ENCODE measurements at places on chromosomes 1 and 21.

GRCh38 chr1:39021426-39021825 is 4.7 kb upstream of the NDUFS5 start:
- H3K27me3 ChIP-seq, result no peaks in the 10 kb centered on the region
- H3K27ac ChIP-seq, result no peak overlapping the region

DNA sequence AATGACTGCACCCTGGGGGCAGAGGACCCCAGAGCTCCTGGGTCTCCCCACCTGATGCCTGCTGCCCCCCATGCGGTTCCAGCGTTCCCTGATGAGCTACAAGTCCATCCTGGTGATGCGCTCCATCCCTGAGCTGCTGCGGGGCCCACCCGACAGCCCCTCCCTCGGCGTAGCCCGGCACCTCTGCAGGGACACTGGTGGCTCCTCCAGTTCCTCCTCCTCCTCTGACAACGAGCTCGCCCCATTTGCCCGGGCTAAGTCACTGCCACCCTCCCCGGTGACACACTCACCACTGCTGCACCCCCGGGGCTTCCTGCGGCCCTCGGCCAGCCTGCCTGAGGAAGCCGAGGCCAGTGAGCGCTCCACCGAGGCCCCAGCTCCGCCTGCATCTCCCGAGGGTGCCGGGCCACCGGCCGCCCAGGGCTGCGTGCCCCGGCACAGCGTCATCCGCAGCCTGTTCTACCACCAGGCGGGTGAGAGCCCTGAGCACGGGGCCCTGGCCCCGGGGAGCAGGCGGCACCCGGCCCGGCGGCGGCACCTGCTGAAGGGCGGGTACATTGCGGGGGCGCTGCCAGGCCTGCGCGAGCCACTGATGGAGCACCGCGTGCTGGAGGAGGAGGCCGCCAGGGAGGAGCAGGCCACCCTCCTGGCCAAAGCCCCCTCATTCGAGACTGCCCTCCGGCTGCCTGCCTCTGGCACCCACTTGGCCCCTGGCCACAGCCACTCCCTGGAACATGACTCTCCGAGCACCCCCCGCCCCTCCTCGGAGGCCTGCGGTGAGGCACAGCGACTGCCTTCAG is 35.5 kb downstream of the TRIM11 start:
- no peak overlapping the region for H3K4me3 ChIP-seq
- peaks cover 32% of the 10 kb centered on the region for H3K4me1 ChIP-seq
- H3K27ac ChIP-seq, result no peak overlapping the region
- H3K36me3 ChIP-seq, result no peaks in the 10 kb centered on the region
- no peaks in the 10 kb centered on the region for H3K27me3 ChIP-seq
- no peak for DNase-seq

DNA sequence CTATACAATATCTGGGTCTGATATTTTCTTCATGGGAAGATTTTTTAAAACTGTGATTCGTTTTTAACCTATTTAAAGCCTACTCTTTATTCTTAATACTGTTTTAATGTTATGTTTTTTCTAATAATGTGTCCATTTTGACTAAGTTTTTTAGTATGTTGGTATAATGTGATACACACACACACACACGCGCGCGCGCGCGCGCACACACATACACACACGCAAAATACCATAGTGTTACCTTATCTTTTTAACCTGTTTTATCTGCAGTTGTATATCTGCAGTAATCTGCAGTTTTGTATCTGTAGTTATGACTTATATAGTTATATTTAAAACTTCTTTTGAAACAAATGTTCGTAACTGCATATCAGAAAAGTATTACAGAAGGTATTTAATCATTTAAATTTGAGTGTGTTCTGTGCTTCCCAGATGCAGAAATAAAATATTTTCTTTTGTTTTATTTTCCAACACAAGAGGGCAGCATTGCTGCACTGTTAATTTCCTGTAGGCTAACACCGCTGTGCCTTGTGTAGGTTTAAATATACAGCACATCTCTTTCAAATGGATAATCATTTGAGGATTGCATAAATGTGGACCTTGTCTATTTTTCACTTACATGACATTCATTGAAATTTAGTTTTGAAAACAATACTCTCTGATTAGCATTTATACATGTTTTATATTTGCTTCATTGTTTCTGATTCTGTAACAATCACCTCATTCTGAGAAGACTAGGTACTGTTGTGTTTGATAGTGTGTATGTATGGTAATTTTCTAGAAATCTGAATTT is 166.1 kb downstream of the PDE4B start:
- H3K36me3 ChIP-seq, result no peaks in the 10 kb centered on the region
- H3K27me3 ChIP-seq, result no peaks in the 10 kb centered on the region
- H3K4me3 ChIP-seq, result no peak overlapping the region
- H3K27ac ChIP-seq, result no peak overlapping the region
- DNase-seq, result no peak

- no peaks in the 10 kb centered on the region for H3K36me3 ChIP-seq
- H3K27ac ChIP-seq, result no peak within 1 kb of the TSS
- H3K4me1 ChIP-seq, result no peaks in the 10 kb centered on the region
- H3K27me3 ChIP-seq, result peaks cover 54% of the 10 kb centered on the region
- no peak within 1 kb of the TSS for H3K4me3 ChIP-seq
- no peak for DNase-seq
Observed at GRCh38 chr21:42366292-42367010, at the start of gene TFF1. TSS of gene TFF1 (minus strand) at chr21:42366535. CDS start at chr21:42366495, 40 bp downstream.

- H3K4me1 ChIP-seq, result no peaks in the 10 kb centered on the region
- H3K27ac ChIP-seq, result no peak overlapping the region
- H3K27me3 ChIP-seq, result no peaks in the 10 kb centered on the region
- no peak overlapping the region for H3K4me3 ChIP-seq
- DNase-seq, result no peak
Observed at GRCh38 chr21:42377211-42377950, 11.0 kb upstream of the TFF1 start.

GRCh38 chr1:209222826-209223225 is 360.7 kb upstream of the CAMK1G start:
- no peaks in the 10 kb centered on the region for H3K27me3 ChIP-seq
- H3K27ac ChIP-seq, result peak overlapping the region; percentile 58
- H3K4me3 ChIP-seq, result no peak overlapping the region
- DNase-seq, result no peak
- H3K4me1 ChIP-seq, result no peaks in the 10 kb centered on the region
- no peaks in the 10 kb centered on the region for H3K36me3 ChIP-seq

All from esophagus squamous epithelium (tissue), 5 donors.